A549 treated with GW870086 at 1 μM for 4 hours (cell line): ENCODE measurements at places on chromosomes 7 and 10. TPM values are rescaled to one million over a fixed set of nuclear protein-coding genes. Genes with fewer than 3 reads are reported as not detected.

The FAM25G gene
- total RNA-seq, result 1.3 to 2.7 TPM in 2 of 5 replicates, not detected in the others

The TUBB8 gene
- 0.10 to 0.12 TPM in 2 of 5 replicates, not detected in the others for total RNA-seq

The MINDY4 gene
- total RNA-seq, result 2.0 to 2.9 TPM (median 2.3 TPM) in 5 replicates

The CTBP2 gene
- 112 to 130 TPM (median 123 TPM) in 5 replicates for total RNA-seq

The HABP2 gene
- 0.07 to 0.17 TPM (median 0.14 TPM) in 5 replicates for total RNA-seq
